ENCODE measurements at places on chromosomes 1 and 21.
A peak's percentile ranks its signal among the peaks of the same experiment; 100 is the strongest.

GRCh38 chr1:175363031-175363430, 170.5 kb upstream of the KIAA0040 start:
- no peak for DNase-seq

DNA sequence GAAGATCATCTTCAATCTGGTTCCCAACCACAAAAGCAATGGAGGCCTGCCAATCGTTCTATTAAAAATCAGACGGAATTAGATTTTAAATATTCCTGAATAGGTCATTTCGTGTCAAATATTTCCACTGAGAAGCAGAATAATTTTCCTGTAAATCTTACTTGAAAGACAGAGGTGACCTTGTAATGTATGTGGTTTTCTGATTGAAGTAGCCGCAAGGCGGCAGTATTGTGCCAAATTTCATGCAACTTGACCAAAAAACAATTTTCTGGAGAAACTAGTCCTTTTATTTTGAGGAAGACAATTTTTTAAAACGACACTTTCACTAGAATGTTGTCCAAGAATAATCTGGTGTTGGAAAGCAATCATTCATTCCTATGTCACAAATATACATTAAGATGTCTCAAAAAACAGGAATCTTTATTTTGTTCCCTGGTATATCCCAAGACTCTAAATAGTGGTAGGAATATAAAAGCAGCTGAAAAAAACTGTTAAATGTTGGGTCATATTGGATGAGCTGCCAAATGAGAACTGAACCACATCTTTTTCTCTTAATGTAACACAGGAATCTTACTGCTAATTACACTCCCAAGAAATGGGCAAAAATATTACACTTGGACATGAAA, 33.6 kb downstream of the SPAG17 start:
- DNase-seq: peak; percentile 50

GRCh38 chr1:112251766-112252506, 144.1 kb upstream of the CTTNBP2NL start:
- no peak for DNase-seq

GRCh38 chr1:206496131-206496793, 11.1 kb upstream of the RASSF5 start:
- no peak for DNase-seq

- DNase-seq: no peak
These were observed 80.8 kb upstream of the POU3F1 start for GRCh38 chr1:38127428-38127827.

DNA sequence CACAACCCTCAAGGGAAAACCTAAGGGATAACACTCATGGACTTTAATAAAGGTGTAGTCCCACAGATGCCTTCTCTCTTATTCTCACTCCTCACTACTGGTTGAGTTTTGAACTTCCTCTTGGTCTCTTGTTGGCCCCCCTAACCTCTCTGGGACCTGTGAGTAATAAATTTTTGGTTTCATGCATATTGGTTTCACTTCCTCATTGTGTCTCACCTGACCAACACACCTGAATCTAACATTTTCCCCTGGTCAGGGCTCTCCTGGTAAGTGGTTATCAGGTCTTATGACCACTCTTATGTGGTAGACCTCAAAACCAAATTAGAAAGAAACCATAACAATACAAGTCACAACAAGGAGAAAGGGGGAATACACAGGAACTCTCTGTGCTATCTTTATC, 60.5 kb upstream of the PRMT6 start:
- DNase-seq: no peak

- DNase-seq: no peak
These were observed 19.9 kb downstream of the NIBAN1 start for GRCh38 chr1:184954232-184954995.

GRCh38 chr1:181513786-181514297, 30.5 kb downstream of the CACNA1E start:
- DNase-seq: no peak

DNA sequence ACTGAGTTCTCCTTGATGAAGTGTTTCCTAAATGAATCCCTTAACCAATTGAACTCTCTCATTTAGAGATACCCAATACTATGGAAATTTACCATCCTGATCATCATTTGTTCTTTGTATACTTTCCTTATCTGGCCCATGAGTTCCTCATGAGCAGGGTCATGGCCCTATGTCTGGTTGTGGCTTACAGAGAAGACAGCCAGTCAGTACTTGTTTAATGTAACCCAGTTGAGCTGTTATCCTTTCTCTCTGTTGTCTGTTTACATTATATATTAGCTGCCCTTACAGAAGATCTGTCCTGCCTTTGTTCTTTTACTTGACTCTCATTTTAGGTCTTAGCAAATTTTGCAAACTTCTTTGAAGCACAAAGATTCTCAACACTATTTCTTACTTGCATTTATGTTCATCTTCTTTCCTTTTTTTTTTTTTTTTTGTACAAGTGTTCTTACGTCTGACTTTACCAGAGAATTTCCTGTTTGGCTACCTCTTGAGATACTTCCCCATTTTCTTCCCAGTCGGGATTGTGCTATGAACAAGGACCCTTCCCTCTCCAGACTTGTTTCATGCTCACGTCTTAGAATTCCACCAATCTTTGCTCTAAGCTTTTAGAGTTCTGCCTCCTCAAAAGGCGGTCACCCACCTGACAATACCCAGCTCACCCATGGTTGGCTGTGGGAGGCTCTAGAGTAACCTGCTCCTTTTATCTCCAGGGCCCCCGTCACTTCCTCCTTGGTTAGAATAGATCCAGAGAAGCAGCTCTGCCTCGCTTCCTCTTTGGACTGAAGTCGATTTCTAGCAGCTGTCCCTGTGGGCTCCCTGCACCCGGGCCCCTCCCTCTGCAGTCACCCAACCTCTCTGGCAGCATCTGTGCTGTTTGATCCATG, 53.6 kb upstream of the RUNX1 start:
- DNase-seq: peak; percentile 38

- DNase-seq: no peak
These were observed 87.0 kb downstream of the INTS7 start for GRCh38 chr1:211948377-211948776.

DNA sequence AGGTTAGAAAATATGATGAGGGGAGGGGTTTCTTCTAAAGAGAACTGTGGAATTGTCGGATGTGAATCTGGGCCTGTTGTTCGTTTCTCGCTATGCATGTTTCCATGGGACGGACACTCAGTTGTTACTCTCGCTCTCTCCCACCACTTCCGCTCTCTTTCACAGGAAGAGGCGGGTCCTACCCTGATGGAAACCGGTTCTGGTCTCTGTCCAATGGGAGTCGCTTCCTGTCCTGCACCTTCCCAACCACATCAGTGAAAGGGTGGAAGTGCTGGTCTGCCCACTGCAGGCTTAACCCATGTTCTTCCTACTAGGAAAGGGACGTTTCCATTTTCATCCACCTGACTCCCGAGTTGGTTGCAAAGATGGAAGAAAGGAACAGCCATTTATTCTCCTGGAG, 119.4 kb downstream of the KCNJ15 start:
- no peak for DNase-seq

- no peak for DNase-seq
These were observed 52.8 kb downstream of the TENT5C start for GRCh38 chr1:117658676-117659075.

DNA sequence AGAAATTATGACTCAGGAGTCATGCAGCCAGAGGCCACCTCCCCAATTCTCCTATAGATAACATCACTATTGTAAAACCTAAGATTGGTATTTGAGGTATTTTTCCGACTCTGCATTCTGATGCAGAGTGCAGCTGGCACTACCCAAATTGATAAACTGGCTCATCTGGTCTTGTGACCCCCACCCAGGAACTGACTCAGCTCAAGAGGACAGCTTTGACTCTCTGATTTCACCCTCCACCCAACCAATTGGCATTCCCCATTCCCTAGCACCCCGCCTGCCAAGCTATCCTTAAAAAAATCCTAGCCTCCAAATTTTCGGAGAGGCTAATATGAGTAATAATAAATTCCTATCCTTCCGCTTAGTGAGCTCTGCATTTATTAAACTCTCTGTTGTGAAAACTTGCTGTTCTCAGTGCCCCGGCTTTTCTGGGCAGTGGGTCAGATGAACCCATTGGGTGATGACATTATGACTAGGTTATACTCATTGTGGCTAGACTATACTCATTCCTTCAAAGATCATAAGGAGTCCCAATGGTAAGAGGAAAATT, 39.4 kb upstream of the EPS15 start:
- DNase-seq: no peak

- DNase-seq: no peak
These were observed 41.6 kb downstream of the CD58 start for GRCh38 chr1:116529199-116529631.

- no peak for DNase-seq
These were observed 12.5 kb upstream of the FAM76A start for GRCh38 chr1:27713139-27713725.
